ENCODE measurements at places on chromosomes 7 and 10.

GRCh38 chr10:110207011-110207804 is at the start of gene MXI1:
Gene MXI1 (plus strand): TSS chr10:110207605. CDS start chr10:110207809, 204 bp downstream.
- DNase-seq = peak; percentile 38

GRCh38 chr10:133451346-133451745 is 2.4 kb upstream of the SCART1 start:
- DNase-seq = no peak

GRCh38 chr7:72182036-72182435 is 230.1 kb downstream of the CALN1 start:
- DNase-seq = no peak

- DNase-seq = no peak
These were observed 40.9 kb downstream of the PPIF start for GRCh38 chr10:79387974-79388850.

DNA sequence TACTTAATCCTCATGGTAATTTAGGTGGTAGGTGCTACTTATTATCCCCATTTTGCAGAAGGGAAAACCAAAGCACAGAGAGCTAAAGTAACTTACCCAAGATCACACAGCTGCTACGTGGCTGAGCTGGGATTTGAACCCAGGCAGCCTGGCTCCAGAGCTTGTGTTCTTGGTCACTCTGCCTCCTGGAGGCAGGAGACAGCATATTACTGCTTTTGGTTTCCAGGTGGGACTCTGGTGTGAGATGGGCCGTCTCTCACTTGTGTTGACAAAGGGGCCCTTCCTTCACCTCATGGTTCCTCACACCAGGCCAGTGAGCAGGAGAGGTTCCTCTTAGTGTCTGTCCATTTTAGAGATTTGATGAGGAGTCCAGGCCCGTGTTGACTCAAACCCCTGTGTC is 79.8 kb upstream of the PPIF start:
- DNase-seq = no peak

GRCh38 chr10:97169911-97170693 is 15.7 kb downstream of the SLIT1 start:
- no peak for DNase-seq

DNA sequence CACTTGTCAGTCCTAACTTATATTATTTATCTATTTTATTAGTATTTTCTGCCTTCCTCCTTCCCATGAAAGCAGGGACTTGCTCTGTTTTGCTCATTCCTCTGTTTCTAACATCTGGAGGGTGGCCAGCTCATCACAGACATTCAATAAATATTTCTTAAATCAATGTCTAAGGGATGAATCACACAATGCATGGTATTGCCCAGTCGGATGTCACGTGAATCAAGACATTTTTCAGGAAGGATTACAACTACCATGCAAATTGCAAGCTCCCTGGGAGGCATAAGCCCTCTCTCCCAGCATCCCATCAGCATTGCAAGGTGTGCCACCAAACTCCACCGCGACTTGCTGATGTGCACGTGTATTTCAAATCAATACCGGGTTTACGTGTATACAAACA is 146.6 kb upstream of the RNF32 start:
- DNase-seq = no peak

GRCh38 chr7:111942450-111943081 is 263.6 kb downstream of the DOCK4 start:
- DNase-seq = no peak

DNA sequence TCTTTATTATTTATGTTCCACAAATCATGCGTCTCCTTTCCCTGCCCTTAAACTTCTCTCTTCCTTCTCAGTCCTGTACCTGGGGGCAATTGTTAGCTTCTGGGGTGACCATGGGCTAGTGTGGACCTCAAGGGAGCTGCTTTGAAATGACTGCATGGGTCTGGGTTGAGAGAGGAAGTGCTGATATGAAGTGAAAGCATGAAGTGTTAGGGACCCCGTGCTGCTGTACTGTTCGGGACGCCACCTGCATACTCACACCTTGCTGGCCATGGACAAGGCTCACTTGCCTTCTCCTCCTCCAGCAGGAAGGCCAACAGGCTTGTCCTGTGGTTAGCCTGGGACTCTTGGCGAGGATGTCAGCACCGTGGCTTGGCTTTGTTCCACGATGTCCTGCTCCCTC is 56.7 kb downstream of the MTPN start:
- no peak for DNase-seq

DNA sequence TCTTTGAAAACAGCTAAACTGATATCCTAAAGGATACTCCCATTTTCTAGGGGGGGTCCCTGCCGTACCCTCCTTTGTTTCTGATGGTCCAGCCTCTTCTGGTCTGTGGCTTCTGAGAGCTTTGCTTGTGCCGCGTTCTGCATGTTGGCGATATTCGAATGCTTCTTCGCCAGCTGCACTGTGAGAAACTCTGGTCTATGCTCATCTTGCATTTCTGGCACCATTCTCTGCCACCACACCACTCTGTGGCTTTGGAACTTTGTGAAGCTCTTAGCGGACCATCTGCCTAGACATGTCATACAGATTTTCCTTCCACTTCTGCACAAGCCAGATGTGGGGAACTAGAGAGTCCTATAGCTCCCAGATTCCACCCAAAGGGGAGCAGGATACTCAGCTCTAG is 197.2 kb downstream of the REEP3 start:
- no peak for DNase-seq

GRCh38 chr7:47326220-47326619 is 255.7 kb downstream of the TNS3 start:
- no peak for DNase-seq

DNA sequence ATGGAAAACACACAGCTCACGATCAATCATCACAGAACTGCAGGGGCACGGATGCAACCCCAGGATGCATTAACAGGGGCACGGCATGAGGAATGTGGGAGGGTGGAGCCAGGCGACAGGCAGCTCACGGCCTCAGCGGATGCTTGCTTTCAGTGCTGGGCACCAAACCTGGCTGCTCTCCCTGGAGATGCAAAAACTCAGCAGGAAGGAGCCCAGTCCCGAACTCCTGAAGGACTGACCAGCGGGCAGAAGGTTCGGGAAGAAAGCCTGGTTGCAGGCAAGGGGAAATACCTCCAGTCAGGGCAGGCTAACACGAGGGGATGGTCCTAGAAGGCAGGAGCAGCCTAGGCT is 66.8 kb downstream of the CHST15 start:
- DNase-seq = no peak

DNA sequence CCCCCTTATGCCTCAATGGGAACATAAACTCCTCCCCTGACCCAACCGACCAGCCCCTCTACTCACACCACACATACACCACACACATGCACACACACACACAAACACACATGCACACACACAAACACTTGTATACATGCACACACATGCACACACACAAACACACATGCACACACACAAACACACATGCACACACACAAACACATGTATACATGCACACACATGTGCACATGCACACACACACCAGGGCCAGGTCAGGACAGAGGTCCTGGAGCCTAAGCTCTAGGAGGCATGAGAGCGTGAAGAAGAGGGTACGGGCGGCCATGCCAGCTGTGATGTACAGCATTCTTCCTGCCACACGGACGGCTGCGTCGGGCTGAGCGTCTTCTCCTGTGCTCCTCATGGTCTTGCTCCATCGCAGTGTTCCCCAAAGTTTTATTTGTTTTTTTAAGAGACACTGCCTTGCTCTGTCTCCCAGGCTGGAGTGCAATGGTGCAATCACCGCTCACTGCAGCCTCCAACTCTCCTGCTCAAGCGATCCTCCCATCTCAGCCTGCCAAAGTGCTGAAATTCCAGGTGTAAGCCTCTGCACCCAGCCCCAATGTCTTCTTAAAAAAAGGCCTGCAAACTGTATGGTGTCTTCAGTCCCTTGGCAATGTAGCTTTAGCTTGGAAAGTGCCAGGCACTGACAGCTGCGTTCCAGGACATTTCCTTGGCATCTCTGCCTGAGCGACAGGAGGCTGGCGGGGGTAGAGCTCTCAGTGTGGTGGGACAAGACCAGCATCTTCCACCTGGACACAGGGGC is 38.8 kb upstream of the INPP5A start:
- DNase-seq = no peak

DNA sequence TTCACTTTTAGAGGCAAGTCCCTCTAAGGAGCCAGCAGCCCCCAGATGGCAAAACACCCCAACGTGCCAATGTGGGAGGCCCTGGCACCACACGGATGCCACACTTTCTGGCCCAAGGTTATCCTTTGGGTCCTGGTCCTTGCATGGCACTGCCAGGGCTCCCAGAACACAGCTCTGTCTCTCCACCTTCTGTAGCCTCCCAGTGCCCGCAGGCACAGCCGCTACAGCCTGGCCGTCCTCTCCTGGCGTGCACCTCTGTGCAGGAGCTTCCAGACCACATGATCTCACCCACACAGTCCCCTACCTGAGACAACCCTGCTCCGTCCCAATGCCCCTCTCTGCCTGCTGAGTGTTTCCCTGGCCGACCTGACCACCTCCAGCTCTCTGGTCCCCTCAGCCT is 215.0 kb downstream of the TNS3 start:
- DNase-seq = no peak

GRCh38 chr7:88628363-88629085 is 131.0 kb upstream of the ZNF804B start:
- DNase-seq = no peak

GRCh38 chr10:44769450-44769849 is 141.7 kb upstream of the TMEM72 start:
- DNase-seq = no peak

DNA sequence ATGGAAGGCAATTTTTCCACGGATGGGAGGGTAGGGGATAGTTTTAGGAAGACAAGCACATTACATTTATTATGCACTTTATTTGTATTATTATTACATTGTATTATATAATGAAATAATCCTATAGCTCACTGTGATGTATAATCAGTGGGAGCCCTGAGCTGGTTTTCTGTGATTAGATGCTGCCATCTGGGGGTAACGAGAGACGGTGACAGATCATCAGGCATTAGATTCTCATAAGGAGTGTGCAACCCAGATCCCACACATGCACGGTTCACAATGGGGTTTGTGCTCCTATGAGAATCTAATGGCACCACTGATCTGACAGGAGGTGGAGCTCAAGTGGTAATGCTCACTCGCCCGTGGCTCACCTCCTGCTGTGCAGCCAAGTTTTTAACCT is 103.9 kb upstream of the STK17A start:
- DNase-seq = no peak

GRCh38 chr7:45159296-45159695 is 1.7 kb downstream of the RAMP3 start:
- no peak for DNase-seq

DNA sequence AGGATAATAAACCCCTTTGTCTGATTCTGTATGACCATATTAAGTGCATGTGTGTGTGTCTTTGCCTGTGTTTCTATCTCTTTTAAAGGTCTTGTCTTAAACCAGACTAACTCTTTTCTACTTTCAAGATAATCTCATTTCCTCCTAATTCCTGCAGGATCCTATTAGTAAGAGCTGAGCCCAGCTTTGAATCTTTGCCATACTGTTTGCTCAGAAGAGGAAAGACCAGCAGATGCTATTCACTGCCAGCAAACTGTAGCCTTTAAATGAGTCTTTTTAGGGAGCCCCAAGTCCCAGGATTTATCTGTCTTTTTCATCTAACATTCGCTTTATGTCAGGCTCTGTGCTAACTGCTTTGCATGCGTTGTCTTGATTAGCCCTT is 2.9 kb downstream of the GPR158 start:
- no peak for DNase-seq

- no peak for DNase-seq
These were observed 6.7 kb downstream of the PRKAG2 start for GRCh38 chr7:151869968-151870918.

DNA sequence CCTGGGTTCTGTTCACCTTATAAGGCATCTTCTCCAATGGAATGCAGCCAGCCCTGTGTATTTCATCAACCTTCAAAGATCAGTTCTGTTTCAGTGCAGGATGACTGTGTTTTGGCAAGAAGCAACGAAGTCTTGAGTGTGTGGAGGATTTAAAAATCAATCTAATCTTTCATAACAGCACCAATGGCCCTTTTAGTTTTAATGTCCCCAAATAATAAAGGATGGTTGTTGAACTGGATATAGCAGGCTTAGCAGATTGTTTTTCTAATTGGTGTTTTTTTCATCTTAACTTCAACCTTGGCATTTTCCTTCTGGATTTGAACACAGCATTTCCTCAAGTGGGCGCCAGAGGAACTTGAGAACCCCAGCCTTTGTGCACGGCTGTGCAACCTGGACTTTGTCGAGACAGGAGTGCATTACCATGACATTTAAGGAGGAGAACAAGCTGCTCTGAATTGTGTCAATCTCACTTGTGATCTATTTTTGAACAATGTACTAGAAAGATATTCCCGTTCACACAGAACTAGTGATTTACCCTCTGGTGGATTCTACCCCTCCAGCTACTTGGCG is 313.3 kb upstream of the AKR1E2 start:
- DNase-seq = no peak

- DNase-seq = no peak
These were observed 28.3 kb upstream of the PRKAR1B start for GRCh38 chr7:755413-755805.

- DNase-seq = no peak
These were observed 188.8 kb downstream of the LSM5 start for GRCh38 chr7:32301427-32301826.

GRCh38 chr7:119472408-119473038 is 800.5 kb upstream of the KCND2 start:
- peak; percentile 89 for DNase-seq

DNA sequence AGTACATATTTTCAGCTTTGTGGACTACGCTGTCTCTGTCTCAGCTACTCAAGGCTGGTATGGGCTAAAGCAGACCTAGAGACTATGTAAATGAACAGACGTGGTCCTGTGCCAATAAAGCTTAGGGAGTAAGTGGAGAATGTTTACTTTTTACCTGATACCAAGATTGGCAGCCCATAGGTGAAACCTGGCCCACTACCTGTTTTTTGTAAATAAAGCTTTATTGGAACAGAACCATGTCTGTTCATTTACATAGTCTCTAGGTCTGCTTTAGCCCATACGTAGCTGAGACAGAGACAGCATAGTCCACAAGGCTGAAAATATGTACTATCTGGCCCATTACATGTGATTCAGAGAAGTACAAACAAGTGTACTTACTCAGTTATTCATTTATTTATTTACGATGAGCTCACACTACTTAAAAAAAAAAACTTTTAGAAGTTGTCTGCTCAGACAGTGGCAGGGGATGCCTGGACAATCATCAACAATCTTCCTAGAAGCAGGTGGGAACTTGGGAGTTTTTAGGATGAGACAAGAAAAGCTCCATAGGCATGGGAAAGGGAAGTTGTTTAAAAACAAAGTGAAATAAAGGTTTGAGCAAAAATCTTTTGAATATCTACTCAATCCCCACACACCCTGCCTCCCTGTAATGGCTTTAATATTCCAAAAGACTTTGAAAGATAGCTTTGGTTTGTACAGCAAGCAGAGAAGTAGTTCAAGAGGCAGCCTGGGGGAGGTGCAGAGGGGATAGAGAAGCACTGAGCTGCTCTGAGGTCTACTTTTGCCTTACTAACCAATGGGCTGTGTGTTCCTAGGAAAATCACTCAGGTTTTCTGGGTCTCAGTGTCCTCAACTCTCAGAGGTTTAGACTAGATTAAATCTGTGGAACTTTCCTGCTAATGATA is 114.4 kb upstream of the AFAP1L2 start:
- no peak for DNase-seq

- DNase-seq = no peak
These were observed 104.7 kb upstream of the SH2B2 start for GRCh38 chr7:102182016-102182415.

- no peak for DNase-seq
These were observed 25.6 kb downstream of the HPS6 start for GRCh38 chr10:102090772-102091171.

- DNase-seq = no peak
These were observed 17.9 kb upstream of the EIF3B start for GRCh38 chr7:2336626-2337299.

Measured in NCI-H774 (cell line).